ENCODE measurements at places on chromosomes 2 and 18. TPM values are rescaled to one million over a fixed set of nuclear protein-coding genes. Genes with fewer than 3 reads are reported as not detected.

The KIF1A gene
- 0.45 TPM for total RNA-seq

The SRBD1 gene
- 13.6 TPM for total RNA-seq

The STARD6 gene
- 0.69 TPM for total RNA-seq

The HMSD gene
- total RNA-seq, result 0.17 TPM

The COLEC12 gene
- 0.52 TPM for total RNA-seq

The ADRA2B gene
- not detected for total RNA-seq

The FKBP1B gene
- total RNA-seq, result 28.5 TPM

The UBE2F gene
- 56.0 TPM for total RNA-seq

The IL1RN gene
- total RNA-seq, result 1.6 TPM

The SMYD1 gene
- not detected for total RNA-seq

Measured in renal cortical epithelial cell (primary cell).